Ovary (tissue), 10 donors: ENCODE measurements at places on chromosomes 4 and X.
A peak's percentile ranks its signal among the peaks of the same experiment; 100 is the strongest.

GRCh38 chr4:38752941-38753806, 29.6 kb downstream of the TLR10 start:
- peak overlapping the region; percentile 71 for H3K27ac ChIP-seq
- H3K4me1 ChIP-seq, result peaks cover 7% of the 10 kb centered on the region
- peak; percentile 91 for DNase-seq

DNA sequence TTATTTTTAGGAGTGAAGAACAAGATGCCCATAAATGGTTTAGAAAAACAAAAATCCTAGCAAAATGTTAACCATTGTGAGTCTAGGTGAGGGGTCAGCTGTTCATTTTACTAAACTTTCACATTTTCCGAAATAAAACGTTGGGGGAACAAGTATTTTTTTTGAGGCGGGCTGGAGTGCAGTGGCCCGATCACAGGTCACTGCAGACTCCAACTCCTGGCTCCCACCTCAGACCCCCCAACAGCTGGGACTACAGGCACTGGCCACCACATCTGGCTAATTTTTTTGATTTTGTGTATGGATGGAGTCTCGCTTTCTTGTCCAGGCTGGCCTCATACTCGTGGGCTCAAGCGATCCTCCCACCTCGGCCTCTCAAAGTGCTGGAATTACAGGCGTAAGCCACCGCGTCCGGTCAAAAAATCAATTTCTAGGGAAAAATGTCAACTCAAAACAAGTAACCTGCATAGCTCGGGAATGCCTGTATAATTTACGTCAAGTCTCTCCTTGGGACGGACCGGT, 742 bp upstream of the TAF1 start:
- H3K27me3 ChIP-seq, result no peaks in the 10 kb centered on the region
- peak overlapping the region; percentile 47 for H3K4me3 ChIP-seq
- no peak for DNase-seq
- H3K4me1 ChIP-seq, result peaks cover 6% of the 10 kb centered on the region
- H3K27ac ChIP-seq, result peak overlapping the region; percentile 51

DNA sequence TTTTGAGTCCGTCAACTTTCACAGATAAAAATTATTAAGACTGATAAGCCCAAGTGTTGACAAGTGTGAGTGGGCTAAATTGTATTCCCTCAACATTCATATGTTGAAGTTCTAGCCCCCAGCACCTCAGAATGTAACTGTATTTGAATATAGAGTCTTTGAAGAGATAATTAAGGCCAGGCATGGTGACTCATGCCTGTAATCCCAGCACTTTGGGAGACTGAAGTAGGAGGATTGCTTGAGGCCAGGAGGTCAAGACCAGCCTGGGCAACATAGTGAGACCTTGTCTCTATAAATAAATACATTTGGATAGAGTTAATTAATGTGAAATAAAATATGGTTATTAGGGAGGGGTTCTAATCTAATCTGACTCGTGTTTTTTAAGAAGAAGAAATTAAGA, 29.7 kb upstream of the SLC25A4 start:
- no peaks in the 10 kb centered on the region for H3K36me3 ChIP-seq
- no peak for DNase-seq
- H3K27ac ChIP-seq, result peak overlapping the region; percentile 56
- H3K4me3 ChIP-seq, result no peak overlapping the region
- peaks cover 21% of the 10 kb centered on the region for H3K4me1 ChIP-seq

DNA sequence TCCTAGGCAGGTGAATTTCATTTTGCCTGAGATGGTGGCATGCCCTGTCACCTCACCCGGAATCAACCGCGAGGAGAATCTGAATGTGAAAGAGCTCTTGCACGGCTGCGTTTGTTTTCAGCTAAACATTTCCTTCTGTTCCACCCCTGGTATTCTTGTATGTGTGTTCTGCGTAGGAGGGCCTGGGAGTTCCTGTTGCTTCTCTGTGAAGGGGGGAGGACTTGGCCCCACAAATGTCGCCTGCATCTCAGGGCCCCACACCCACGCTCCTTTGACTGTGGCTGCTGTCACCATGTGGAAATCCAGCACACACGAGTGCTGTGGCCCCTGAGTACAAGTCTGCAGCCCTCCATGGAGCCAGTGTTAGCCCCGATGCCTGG, 45.8 kb upstream of the CLCN4 start:
- no peaks in the 10 kb centered on the region for H3K36me3 ChIP-seq
- DNase-seq, result no peak
- peaks cover 20% of the 10 kb centered on the region for H3K4me1 ChIP-seq
- no peaks in the 10 kb centered on the region for H3K27me3 ChIP-seq
- no peak overlapping the region for H3K4me3 ChIP-seq

- H3K36me3 ChIP-seq, result no peaks in the 10 kb centered on the region
- peaks cover 5% of the 10 kb centered on the region for H3K4me1 ChIP-seq
- DNase-seq, result no peak
- H3K4me3 ChIP-seq, result no peak overlapping the region
- no peak overlapping the region for H3K27ac ChIP-seq
- no peaks in the 10 kb centered on the region for H3K27me3 ChIP-seq
Observed at GRCh38 chrX:18888281-18888680, 95.6 kb downstream of the PHKA2 start.

DNA sequence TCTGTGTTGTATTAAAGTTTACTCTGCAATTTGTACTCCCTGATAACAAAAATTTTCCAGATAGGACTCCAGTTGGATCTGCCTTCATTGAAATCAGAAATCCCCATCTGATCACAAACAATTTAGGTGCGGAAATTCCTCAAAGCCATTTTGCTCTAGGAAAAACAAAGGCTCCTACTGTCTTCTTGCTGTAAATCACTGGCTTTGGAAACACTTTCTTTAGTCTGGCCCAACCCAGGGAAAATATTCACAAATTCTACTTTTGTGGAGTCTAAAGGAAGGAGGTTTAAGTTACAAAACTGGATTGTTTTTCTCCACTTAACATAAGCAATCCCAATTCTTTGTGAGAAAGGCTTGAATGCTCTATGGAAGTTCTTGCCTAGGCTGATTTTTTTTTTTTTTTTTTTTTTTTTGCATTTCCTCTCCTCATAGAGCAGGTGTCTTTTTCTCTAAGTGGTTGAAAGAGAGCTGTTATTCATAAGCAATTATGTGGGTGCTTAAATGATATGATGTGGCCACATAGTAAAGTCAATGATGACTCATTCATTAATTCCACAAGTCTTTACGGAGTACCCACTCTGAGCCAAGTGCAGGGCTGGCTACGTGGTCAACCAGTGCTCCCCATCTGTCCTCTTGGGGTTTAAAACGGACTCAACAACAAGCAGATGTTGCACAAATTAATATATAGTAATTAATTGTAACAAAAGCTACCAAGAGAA, 261.4 kb downstream of the LDB2 start:
- H3K36me3 ChIP-seq, result no peaks in the 10 kb centered on the region
- H3K4me3 ChIP-seq, result no peak overlapping the region
- H3K27me3 ChIP-seq, result no peaks in the 10 kb centered on the region
- no peak overlapping the region for H3K27ac ChIP-seq

DNA sequence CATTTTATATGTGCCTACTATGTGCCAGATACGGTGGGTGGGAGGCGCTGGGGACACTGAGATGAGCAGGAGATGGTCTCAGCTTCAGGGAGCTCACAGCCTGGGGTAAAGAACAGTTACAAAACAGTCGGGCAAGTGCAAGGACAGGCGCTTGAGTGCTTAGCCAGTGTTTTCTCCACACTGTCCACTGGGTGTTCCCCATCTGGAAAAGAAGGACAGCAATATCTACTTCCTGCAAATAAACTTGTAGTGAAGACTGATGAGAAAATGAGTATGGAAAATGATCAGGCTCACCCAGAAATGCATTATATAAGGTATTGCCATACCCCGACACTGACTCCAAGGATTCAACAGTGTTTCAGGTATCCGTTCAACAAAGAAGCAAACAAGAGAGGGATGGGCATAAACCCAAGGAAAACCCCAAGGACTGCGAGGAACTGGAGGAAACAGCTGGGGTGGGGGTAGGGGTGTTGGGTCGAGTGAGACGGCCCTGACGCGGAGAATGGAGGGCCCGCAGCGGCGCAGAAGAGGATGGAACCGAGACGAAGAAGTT, 835 bp downstream of the TMEM185A start:
- no peaks in the 10 kb centered on the region for H3K27me3 ChIP-seq
- DNase-seq, result peak; percentile 22
- H3K27ac ChIP-seq, result no peak overlapping the region
- H3K4me1 ChIP-seq, result peaks cover 2% of the 10 kb centered on the region
- peak overlapping the region; percentile 75 for H3K4me3 ChIP-seq

- no peaks in the 10 kb centered on the region for H3K27me3 ChIP-seq
- H3K27ac ChIP-seq, result no peak overlapping the region
- peaks cover 10% of the 10 kb centered on the region for H3K4me1 ChIP-seq
- DNase-seq, result no peak
- H3K4me3 ChIP-seq, result no peak overlapping the region
Observed at GRCh38 chr4:183124865-183125264, 25.8 kb downstream of the WWC2 start.

- no peak overlapping the region for H3K4me3 ChIP-seq
- H3K4me1 ChIP-seq, result peaks cover 6% of the 10 kb centered on the region
Observed at GRCh38 chr4:89755220-89755619, 81.7 kb downstream of the SNCA start.

GRCh38 chr4:123418351-123418931, 21.8 kb downstream of the SPRY1 start:
- no peaks in the 10 kb centered on the region for H3K27me3 ChIP-seq
- H3K36me3 ChIP-seq, result no peaks in the 10 kb centered on the region
- no peak overlapping the region for H3K4me3 ChIP-seq
- no peak for DNase-seq
- peak overlapping the region; percentile 17 for H3K27ac ChIP-seq

DNA sequence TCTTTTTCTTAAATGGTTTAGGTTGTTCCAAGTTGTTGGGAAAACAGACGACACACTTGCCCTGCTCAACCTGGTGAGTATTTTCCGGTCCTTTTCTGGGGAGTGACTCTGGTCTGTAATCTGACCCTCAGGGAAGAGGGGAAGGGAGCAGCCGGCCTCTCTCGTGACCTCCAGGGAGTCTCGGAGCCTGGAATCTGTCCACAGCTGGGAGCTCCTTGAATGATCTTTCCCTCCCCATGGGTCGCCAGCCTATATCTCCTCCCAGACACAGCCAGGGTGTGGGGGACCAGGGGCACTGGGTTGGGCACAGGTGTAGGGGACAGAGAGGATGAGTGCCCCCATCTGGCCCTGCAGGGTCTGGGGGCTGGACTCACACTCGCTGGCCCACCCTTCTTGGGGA, 18.9 kb downstream of the TMEM175 start:
- H3K27ac ChIP-seq, result no peak overlapping the region
- no peak overlapping the region for H3K4me3 ChIP-seq
- no peaks in the 10 kb centered on the region for H3K36me3 ChIP-seq
- no peaks in the 10 kb centered on the region for H3K4me1 ChIP-seq

DNA sequence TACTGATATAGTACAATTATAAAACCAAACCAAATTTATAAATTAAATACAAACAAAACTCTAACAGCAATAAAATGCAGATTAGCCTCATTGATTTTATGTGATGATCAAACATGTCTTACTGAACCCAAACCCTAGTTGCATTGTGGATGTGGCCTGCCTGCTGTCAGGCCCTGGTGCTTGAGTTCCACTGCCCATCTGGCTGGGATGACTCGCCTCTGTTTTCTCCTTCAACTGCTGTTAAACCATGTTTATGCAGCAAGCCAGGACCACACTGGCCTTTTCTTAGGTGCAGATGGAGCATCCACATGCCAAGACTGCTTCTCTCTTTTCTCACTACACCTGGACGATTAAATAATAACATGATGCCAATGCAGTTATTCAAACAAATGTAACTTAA, 22.6 kb downstream of the NAP1L5 start:
- no peaks in the 10 kb centered on the region for H3K36me3 ChIP-seq
- H3K27ac ChIP-seq, result no peak overlapping the region
- H3K4me1 ChIP-seq, result no peaks in the 10 kb centered on the region
- no peak overlapping the region for H3K4me3 ChIP-seq
- H3K27me3 ChIP-seq, result no peaks in the 10 kb centered on the region

DNA sequence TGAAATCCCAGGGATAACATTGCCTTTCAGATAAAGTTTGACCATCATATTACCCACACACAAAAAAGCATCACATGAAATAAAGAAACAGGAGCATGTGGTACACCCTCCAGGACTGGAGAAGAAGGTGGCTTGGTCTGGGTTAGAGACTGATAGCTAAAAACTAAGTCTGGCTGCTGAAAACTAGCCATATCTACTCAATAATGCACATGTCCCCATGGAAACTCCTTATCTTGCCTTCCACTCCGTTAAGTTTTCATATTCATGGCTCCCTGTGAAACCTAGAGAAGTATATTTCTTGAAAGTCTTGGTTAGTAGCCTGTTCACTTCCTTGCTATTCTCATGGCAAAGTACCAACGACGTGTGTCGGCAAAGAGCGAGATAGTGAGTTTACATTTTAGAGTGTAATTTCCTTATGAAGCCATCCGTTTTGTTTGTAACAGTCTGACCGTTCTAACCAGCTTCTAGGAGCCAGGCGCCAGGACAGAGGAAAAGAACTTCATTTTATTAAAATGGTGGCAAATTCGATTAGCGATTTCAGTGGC, 6.7 kb upstream of the DCTD start:
- H3K4me1 ChIP-seq, result no peaks in the 10 kb centered on the region
- no peak overlapping the region for H3K27ac ChIP-seq
- H3K36me3 ChIP-seq, result no peaks in the 10 kb centered on the region

GRCh38 chr4:105140684-105141490, 5.8 kb upstream of the TET2 start:
- H3K36me3 ChIP-seq, result no peaks in the 10 kb centered on the region
- no peaks in the 10 kb centered on the region for H3K27me3 ChIP-seq
- no peak overlapping the region for H3K4me3 ChIP-seq
- no peaks in the 10 kb centered on the region for H3K4me1 ChIP-seq

- H3K36me3 ChIP-seq, result no peaks in the 10 kb centered on the region
- no peak overlapping the region for H3K4me3 ChIP-seq
- H3K27ac ChIP-seq, result no peak overlapping the region
- no peak for DNase-seq
Observed at GRCh38 chr4:93217431-93217830, 611.1 kb upstream of the ATOH1 start.

DNA sequence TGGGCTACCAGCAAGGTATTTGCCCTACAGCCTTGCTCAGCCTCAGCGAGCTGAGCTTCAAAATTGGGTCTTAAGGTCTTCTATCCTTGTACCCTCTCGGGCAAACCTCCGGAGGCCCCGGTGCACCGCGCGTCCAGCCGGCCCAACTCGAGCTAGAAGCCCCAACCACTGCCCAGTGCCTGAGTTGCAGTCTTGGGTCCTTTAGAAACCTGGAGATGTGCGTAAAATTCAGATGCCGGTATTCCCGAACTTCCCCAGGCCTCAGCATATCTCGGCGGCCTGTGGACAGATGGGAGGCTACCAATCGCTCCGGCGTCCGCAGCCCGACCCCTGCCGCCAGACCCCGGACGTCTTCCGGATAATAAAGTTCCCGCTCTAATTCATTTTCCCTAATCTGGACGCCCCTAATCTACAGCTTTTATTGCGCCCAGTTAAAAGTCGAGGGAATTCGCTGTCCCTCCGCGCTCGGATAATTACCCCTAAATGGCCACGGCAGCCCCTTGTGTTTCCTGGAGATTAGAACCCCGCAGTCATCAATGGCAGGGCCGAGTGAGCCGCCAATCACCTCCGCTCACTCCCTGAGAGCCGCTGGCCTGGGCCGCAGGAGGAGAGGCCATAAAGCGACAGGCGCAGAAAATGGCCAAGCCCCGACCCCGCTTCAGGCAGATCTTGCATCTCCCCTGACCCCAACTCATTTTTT, 1.5 kb upstream of the MSX1 start:
- H3K27ac ChIP-seq, result no peak overlapping the region
- DNase-seq, result peak; percentile 32
- H3K4me3 ChIP-seq, result no peak overlapping the region

GRCh38 chr4:10619220-10619619, 65.3 kb downstream of the CLNK start:
- H3K4me3 ChIP-seq, result no peak overlapping the region
- H3K36me3 ChIP-seq, result no peaks in the 10 kb centered on the region
- DNase-seq, result no peak
- H3K4me1 ChIP-seq, result no peaks in the 10 kb centered on the region
- no peaks in the 10 kb centered on the region for H3K27me3 ChIP-seq
